Epithelial cell of proximal tubule (primary cell): ENCODE measurements at places on chromosomes 5 and 9.

DNA sequence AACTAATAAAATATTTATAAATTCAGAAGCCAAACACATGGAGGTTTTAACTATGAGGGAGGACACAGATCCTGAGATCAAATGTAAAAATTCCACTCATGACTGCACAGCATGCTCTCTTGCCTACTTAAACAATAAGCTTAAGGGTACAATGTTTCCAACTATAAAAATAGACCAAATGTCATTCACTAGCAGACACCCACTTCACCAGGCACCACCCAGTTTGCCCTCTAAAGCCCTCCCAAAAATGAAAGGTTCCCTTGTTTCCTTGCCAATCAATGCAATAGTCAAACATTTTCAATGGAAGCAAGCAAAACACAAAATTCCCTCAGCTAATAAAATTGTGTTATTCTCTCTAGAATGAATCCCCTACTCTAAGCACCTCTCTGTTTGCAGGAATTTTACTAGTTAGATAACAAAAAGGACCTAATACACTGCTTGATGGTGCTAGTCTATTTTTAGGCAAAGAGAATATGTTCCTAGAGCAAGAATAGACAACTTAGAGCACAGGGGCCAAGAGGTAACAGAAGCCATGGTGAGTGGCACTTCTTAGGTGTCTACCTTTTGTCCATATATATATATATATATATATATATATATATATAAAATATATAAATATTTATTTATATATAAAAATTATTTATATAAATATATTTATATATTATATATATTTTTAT lies 135.3 kb downstream of the HOMER1 start:
- no peak for DNase-seq

DNA sequence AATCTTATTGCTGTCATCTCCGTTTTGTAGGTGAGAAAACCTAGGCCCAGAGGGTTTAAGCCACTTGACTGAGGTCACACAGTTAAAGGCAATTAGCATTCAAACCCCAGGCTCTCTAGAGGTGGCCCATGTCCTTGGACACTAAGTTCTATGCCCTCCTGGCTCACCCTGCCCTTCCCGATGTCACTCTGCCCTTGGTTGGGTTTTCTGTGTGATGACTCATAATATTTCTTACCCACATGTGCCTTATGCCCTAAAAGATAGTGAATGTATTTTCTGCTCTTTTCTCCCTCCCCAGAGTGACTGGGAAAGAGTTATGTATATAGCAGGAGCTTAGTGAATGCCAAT lies 174.5 kb upstream of the PITX1 start:
- no peak for DNase-seq

DNA sequence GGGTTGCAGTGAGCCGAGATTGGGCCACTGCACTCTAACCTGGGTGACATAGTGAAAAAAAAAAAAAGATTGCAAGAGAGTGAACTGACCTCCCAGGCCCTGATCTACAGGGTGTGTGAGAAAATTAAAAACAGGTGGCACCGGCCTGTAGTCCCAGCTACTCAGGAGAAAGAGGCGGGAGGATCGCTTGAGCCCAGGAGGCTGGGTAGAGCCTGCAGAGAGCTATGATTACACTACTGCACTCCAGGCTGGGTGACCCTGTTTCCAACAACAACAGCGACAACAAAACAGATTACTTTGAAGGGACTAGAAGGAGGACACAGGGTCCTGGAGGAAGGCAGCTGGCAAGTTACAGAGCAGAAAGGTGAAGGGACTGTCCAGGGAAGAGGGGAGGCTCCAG lies 42.2 kb upstream of the FABP6 start:
- DNase-seq, result no peak

DNA sequence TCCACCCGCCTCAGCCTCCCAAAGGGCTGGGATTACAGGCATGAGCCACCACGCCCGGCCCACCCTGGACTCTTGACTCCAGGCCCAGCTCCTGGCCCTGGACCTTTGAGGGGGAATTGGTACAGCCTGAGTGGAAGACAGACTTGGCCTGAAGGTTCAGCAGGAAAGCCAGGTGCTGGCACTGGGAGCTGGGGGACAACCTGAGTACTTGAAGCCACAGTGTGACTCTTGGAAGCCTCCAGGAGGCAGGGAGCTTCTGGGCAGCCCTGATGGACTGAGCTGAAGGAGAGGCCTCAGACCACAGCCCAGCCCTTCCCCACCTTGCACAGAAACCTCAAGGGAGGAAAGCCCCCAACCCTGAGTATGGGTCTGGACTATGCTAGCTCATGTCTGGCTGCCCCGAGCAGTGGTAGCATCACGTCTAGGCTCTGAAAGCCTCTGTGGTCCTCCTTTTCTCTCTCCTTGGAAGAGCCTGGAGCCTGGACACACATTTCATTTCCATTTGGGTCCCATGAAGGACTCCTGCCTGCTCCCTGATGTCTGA lies 54.1 kb downstream of the RASGEF1C start:
- no peak for DNase-seq

GRCh38 chr5:5572976-5573797 lies 150.7 kb downstream of the ICE1 start:
- no peak for DNase-seq

DNA sequence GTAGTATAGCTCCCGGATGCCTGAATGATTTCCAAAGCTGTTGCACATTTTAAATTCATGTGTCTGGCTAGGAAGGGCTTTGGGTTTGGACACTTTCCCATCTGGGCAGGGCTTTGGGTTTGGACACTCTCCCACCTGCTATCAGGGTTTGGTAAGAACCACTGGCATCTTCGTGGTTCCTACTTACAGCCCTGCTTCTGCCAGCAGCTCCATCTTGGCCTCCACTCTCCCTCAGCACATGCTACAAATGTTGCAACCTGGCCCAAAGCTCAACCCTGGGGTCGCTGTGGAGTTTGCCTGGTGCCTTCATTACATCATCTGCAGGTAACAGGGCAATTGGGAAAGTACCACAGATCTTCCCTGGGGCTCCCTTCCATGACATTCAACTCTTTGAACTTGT lies 3.5 kb downstream of the TMCO6 start:
- DNase-seq, result no peak

- DNase-seq, result no peak
Measured at GRCh38 chr5:133006653-133007052, 19.7 kb downstream of the ZCCHC10 start.

DNA sequence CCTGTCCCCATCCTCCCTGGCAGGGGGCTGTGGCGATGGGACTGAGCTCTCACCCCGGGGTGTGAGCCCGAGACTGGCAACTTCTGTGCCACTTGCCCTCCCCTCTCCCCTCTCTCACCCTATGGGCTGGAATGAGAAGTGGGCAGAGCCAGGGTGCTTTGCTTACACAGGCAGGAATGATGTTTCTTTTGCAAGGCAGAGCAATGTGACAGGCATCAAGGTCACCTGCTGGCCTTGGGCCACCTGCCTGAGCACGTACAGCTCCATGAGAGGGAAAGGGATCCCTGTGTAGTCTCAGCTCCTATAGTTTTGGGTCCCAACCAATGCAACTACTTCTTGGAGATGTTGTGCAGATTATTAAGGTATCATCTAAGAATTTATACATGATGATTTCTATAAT lies 252.8 kb upstream of the DAP start:
- DNase-seq, result no peak

DNA sequence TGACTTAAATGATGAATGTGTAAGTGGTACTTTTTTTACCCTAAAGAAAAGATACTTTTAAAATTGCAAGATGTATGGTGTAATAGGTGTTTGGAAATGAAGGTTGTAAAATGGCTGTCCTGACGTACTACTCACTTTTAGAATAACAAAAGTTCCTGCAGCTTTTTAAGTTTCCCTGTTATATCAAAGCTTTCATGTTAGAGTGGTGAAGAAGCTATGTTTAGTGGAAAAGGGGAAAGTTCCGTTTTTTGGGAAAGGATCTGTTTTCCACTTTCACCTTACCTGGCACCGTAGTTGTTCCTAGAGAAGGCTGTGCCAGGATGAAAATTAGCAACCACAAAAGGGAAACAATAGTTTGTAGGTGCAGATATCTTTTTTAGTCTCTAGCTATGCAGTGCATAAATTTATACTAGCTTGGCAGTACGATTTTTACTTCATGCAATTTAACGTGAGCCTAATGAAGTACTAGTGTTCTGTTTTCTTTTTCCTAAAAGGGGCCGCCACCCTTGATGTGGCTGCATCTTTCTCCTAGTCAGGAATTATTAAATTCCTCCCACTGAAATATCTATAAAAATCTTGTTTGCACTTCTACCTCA lies 1.3 kb downstream of the TNPO1 start:
- DNase-seq, result no peak

DNA sequence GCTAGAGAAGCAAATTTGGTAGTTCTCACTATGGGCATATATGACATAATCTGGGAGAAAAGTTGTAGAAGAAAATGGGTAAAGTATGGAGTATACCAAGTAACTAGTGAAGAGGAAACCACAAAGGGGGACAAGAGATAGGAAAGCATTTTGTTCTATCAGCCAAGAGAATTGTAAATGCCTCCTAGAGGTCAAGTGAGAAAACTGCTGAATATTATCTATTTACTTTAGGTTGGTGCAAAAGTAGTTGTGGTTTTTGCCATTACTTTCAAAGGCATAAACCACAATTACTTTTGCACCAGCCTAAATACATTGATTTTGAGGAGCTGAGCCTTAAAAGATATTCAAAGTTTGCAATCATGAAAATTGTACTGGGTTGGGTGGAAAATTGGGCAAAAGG lies 126.7 kb upstream of the GRHPR start:
- no peak for DNase-seq

GRCh38 chr5:33170411-33170810 lies 270.4 kb upstream of the TARS1 start:
- DNase-seq, result no peak

DNA sequence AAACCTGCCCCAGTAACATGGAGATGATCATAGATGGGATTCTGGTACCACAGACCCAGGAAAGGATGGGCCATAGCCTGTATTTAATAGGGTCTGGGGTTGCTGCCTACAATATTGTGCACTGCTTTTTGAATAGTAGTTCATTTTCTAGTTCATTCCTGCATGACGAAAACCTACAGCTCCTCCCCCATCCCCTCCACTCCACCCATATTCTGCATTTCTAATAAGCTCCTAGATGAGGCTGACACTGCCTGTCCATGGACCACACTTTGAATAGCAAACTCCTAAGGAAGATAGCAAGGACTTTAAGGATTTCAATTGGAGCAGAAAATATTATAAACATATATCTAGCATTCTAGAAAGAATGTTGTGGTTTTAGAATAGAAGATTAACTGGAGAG lies 75.5 kb downstream of the ISOC1 start:
- DNase-seq, result no peak

GRCh38 chr9:129280236-129280622 lies 102.2 kb upstream of the IER5L start:
- DNase-seq, result no peak

DNA sequence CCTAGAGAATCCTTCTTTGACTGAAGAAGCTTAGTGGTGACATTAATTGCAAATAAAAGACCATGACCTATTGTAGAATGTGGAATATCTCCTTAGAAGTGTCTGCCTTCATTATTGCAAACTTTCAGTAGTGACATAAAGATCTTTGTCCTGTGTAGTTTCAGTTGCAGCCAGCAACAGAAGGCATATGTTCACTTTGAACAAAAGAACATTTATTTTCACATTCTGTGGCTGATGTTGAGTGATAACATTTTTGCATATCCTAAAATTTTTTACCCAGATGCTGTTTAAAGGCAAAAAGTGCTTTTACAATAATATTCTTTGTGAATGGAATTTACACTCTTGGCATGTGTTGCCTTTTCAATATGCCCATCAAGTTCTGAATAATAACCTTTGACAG lies 165.9 kb downstream of the TMC1 start:
- DNase-seq, result no peak

- no peak for DNase-seq
Measured at GRCh38 chr9:95315108-95315746, 2.3 kb downstream of the FANCC start.

- DNase-seq, result no peak
Measured at GRCh38 chr5:36683821-36684434, 77.5 kb downstream of the SLC1A3 start.

DNA sequence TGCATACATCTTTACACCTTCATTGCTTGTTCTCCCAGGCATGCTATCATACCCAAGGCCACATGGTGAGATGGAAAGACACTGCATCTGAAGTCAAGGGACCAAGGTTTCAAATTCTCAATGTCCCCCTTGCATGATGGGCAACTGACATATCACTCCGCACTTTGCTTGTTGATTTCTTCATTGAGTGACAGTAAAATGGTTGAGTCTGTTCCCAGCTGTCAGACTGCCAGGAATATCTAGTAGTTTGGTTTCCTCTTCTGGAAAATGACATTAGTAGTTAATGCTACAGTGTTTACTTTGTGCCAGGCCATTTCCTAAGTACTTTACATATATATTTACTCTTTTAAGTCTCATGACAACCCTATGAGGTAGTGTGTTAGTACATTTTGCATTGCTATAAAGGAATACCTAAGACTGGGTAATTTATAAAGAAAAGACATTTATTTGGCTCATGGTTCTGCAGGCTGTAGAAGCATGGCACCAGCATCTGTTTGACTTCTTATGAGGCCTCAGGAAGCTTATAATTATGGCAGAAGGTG lies 114.4 kb downstream of the PCSK1 start:
- DNase-seq, result no peak

DNA sequence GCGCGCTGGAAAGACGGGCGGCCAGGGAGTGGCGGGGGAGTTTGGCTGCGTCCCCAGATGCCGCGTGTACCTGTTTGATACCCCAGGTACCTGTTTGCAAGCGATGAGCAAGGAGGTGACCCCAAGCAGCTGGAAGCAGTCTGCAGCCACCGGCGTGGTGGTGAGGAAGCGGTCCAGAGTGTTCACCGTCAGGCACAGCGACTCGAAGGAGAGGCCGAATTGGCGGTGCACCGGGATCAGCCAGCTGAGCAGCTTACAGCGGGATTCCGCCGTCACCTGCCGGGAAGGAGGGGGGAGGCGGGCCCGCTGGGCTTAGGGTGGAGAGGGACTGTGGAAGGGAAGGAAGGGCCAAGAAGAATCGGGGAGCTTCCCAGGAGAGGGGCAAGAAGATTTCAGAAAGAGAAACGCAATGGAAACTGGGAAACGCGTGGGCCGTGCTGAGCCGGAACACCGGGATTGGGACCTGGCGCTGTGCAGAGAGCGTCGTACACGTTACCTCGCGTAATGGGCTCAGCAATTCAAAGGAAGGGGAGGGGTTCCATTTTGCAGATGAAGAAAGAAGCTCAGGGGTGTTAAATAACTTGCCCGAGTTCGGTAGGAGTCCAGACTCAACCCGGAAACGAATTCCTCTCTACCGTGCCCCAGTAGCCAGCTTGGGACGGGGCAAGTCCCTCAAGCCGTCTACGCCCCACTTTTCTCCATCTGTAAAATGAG lies 980 bp downstream of the CCNO start:
- DNase-seq, result no peak

GRCh38 chr5:52947851-52948250 lies 41.3 kb upstream of the ITGA2 start:
- no peak for DNase-seq
